Activated naive CD8-positive, alpha-beta T cell treated with anti-CD3 and anti-CD28 coated beads, Interleukin-2, amount 10 ng/mL, durations not matched to agents 7 days and 5 days (primary cell): ENCODE measurements at places on chromosomes 2 and 18. TPM values are rescaled to one million over a fixed set of nuclear protein-coding genes. Genes with fewer than 3 reads are reported as not detected.

Gene TCF4
- 0.75 TPM for total RNA-seq

Gene FABP1
- total RNA-seq = not detected

Gene NETO1
- not detected for total RNA-seq

GRCh38 chr2:55093381-55093780 is 43.1 kb upstream of the RTN4 start:
- H3K27me3 ChIP-seq = peaks cover 2% of the 10 kb centered on the region
- no peak for DNase-seq
- H3K4me1 ChIP-seq = peaks cover 6% of the 10 kb centered on the region
- H3K36me3 ChIP-seq = no peaks in the 10 kb centered on the region
